ENCODE measurements at places on chromosomes 2 and 18. TPM values are rescaled to one million over a fixed set of nuclear protein-coding genes. Genes with fewer than 3 reads are reported as not detected.

Gene IL37
- not detected for polyA plus RNA-seq

Gene LRRC30
- 0.69 TPM for polyA plus RNA-seq

Gene SERPINB11
- polyA plus RNA-seq, result not detected

Gene SMAD7
- 65.4 TPM for polyA plus RNA-seq

Gene XRCC5
- 318 TPM for polyA plus RNA-seq

Gene UGT1A3
- not detected for polyA plus RNA-seq

Gene C18orf54
- polyA plus RNA-seq, result 12.6 TPM

Gene RAB6C
- polyA plus RNA-seq, result 0.52 TPM

Gene ZNF892
- polyA plus RNA-seq, result 4.4 TPM

Gene CHRND
- 0.71 TPM for polyA plus RNA-seq

Gene ANKRD30B
- 0.14 TPM for polyA plus RNA-seq

Gene DSG1
- 0.09 TPM for polyA plus RNA-seq

Gene PARD6G
- 31.1 TPM for polyA plus RNA-seq

Gene CFAP65
- polyA plus RNA-seq, result 1.1 TPM

Gene WDR12
- polyA plus RNA-seq, result 107 TPM

Gene LOXHD1
- polyA plus RNA-seq, result 1.1 TPM
